ENCODE measurements at places on chromosomes 2 and 18.

GRCh38 chr2:190637281-190637734, 11.6 kb upstream of the NAB1 start:
- no peak for DNase-seq

DNA sequence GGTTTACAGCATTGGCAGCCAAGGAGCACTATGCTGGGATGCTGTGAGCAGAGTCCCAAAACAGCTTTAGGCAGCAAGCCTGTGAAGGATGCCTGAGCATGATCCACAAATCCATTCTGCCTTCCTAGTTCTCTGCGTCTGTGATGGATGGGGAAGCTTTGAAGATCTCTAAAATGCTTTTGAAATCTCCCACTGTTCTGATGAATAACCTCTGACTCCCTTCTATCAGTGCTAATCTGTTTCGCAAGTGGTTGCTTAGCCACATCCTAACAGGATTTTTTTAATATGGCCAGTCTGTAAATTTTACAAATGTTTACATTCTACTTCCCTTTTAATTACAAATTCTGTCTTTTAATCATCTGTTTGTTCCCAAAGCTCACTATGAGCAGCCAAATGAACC, 319.2 kb downstream of the GULP1 start:
- no peak for DNase-seq

- DNase-seq: no peak
Observed at GRCh38 chr18:3704556-3705344, 254.8 kb downstream of the TGIF1 start.

GRCh38 chr2:171855401-171855800, 38.6 kb downstream of the SLC25A12 start:
- no peak for DNase-seq

GRCh38 chr2:182982941-182983340, 55.3 kb downstream of the NCKAP1 start:
- no peak for DNase-seq

- no peak for DNase-seq
Observed at GRCh38 chr2:86275384-86275799, 62.0 kb downstream of the REEP1 start.
